Activated naive CD4-positive, alpha-beta T cell treated with anti-CD3 and anti-CD28 coated beads, Interleukin-2, amount 50 U/mL, for 72 hours (primary cell): ENCODE measurements at places on chromosomes 6 and 20. TPM values are rescaled to one million over a fixed set of nuclear protein-coding genes. Genes with fewer than 3 reads are reported as not detected.

The FAM83D gene
- 14.5 TPM for total RNA-seq

- DNase-seq, result no peak
These were observed 4.7 kb upstream of the AKAP7 start for GRCh38 chr6:131130554-131130940.

DNA sequence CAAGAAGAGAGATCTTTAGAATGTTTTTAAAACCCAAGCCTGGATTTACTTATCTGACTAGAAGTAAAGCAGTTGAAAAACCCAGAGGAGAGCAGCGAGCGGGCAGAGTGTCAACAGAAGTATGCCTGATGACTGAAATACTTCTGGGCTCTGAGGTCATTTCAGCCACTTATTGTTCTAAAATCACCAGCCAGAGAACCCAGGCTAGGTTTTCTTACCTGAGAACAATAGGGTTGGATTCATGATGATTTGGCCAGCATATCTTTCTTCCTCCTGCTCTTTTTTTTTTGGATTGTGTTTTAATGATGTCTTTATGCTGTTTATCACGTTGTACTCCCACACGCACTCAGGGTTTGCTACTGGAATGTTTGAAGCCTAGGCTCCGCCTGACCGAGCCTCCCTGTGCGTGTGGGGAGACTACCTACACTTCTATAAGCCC is 63.0 kb upstream of the KIF25 start:
- DNase-seq, result no peak

The NCOA7 gene
- total RNA-seq, result 50.8 TPM

The HLA-DRA gene
- total RNA-seq, result 2.2 TPM

DNA sequence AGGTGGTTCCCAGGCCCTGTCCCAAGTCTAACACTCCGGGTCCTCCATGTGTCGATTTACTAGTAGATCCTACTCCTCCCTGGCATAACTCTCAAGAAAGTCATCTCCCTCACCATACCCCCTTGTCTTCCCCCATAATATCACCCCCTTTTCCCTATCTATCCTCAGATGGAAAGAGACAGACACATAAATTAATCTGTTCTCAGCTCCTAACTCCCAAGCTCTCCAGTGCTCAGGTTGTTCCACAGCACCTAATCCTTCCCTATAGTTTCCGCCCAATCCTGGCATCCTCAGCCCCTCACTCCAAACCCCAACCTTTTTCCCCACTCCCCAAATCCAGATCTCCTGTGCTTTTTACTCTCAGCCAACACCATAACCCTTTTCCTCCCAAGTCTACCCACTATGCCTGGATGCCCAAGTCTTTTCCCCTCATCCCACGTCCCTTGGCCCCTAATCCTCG is 808 bp downstream of the ILRUN start:
- DNase-seq, result no peak

- DNase-seq, result no peak
These were observed 44.3 kb downstream of the ABHD12 start for GRCh38 chr20:25346349-25346748.

The SALL4 gene
- 0.12 TPM for total RNA-seq

DNA sequence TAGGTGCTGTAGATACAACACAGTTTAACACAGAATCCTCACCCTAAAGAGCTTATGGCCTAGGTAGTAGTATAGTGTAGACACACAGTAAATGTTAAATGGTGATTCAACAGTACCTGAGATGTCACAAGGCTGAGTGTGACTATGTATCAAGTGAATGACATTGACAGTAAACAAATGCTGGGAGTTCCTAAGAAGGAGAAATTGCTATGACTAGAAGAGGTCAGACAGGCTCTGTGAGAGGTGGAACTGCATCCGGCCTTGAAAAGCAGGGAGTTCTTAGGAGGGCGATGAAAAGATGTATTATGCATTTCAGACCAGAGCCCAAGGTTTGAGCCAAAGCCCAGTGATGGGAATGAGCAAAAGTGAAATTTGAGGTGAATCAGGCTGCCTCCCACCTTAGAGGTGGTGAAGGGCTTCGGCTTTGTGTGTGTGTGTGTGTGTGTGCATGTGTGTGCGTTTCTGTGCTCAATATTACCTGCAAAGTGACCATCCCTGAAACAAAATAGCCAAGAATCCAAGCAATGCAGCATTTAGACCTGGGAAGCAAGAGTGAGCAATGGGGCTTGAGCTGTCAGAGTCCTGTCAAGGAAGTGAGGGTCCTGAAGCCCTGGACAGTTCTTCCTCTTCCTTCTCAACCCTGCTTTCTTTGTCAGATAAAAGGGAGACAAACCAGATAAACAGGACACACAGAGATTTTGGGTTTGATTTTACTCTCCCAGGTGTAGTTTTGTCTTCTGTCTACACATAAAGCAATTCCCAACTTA is 32.3 kb upstream of the CITED2 start:
- no peak for DNase-seq

The CPXM1 gene
- total RNA-seq, result 3.5 TPM

DNA sequence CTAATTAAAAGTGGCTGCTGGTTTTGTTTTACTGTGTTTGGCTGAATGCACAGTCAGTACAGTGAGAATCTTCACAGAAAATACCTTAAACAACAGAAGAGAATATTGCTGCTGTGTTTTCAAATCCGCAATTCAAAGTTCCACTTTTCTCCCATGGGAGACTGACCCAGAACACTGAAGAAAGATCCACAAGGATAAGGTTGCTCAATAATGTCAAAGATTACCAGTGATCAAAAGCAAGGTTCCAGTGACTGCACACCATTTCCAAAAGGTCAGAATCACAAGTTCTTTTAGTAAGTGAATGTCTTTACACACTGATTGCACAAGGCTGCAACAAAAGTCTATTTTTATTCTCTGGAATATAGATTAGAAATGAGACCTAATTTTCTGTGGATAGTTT is 82.3 kb downstream of the EPHA7 start:
- DNase-seq, result no peak

DNA sequence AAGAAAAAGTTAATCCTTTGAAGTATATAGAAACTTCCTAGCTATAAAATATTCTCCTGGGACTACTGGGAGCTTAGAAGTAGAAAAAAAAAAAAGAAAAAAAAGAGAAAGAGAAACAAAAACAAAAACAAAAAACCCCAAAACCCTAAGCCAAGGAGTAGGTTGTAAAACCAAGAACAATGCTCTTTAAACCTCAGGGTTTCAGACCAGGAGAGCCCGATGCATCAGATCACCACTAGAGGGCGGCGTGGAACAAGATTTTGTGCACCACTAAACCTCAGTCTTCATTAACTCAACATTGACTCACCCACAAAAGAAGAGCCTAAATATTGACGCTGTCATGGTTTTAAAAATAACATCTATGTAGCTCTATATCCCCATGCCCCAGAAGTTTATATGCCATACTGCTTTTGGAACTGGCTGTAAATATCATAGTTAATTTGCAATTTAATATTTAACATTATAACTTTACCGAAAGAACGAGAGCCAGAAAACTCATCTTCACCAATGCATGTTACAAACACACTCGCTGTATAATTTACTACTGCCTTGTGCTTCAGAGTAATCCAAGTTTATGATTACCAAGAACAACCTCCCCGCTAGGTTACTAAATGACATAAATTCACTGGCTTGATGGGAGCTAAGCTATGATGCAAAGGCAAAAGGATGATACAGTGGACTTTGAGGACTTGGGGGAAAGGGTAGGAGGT is 19.2 kb downstream of the MCUR1 start:
- peak; percentile 87 for DNase-seq

The C20orf204 gene
- total RNA-seq, result 18.8 TPM

The TSBP1 gene
- not detected for total RNA-seq

- DNase-seq, result no peak
These were observed 914 bp downstream of the SNAP91 start for GRCh38 chr6:83707829-83708545.

The BFSP1 gene
- 0.16 TPM for total RNA-seq

- DNase-seq, result no peak
These were observed 63.1 kb downstream of the CDS2 start for GRCh38 chr20:5189917-5190316.

DNA sequence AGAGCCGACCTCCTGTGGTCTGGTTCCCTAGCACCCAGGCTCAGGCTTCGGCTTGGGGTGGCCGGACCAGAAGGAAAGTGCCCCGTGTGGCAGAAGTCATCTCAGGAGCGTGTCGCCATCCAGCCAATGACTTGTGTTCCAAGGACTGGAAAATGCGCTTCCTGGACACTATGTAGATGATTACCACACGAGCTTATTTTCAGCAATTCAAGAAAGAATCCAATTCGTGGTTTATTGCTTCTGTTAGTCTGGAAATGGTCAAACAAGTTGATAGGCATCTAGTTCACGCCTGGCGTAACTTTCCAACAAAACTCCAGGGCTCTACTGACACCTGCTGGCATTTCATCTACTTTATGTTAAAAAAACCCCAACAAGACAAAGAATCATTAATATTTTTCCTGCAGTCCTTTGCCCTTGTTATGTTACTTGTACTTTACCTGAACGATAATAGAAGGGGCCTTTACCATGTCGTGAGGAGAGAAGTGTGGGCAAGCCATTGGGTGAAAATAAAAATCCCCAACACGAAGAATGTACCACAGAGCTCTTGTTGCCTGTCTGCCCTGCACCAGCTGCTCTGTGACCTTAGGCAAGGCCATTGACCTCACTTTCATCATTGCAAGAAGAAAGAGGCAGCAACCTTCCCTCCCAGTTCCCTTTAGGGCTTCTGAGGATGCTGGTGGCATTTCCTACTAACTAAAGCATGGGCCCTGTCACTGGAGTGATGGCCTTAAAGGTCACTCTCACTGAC is 154.7 kb upstream of the LAMP5 start:
- no peak for DNase-seq

The NEDD9 gene
- 24.4 TPM for total RNA-seq

GRCh38 chr20:20373091-20373571 is 5.2 kb downstream of the INSM1 start:
- no peak for DNase-seq

- no peak for DNase-seq
These were observed 2.4 kb upstream of the MYLK4 start for GRCh38 chr6:2753110-2753489.

DNA sequence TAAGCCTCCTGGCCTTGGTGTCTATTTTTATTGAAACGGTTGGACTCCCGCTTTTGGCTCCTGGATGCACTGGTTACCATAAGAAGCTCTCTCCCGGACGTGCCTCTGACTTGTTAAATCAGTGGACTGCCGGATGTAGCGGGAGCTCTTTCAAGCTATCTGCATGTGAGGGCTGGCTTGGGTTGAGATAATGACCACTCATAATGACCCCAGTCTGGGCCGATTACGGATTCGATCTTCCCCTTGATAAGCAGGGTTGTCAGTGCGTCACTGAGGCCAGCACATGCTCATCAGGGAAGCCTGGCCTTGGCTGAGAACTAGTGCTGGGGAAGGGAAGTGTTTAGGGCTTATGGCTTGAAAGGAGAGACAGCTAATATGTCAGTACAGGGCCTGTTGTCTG is 528.1 kb downstream of the CDH26 start:
- no peak for DNase-seq

The MYMX gene
- not detected for total RNA-seq

- no peak for DNase-seq
These were observed 44.5 kb downstream of the ARID1B start for GRCh38 chr6:156821707-156822106.

DNA sequence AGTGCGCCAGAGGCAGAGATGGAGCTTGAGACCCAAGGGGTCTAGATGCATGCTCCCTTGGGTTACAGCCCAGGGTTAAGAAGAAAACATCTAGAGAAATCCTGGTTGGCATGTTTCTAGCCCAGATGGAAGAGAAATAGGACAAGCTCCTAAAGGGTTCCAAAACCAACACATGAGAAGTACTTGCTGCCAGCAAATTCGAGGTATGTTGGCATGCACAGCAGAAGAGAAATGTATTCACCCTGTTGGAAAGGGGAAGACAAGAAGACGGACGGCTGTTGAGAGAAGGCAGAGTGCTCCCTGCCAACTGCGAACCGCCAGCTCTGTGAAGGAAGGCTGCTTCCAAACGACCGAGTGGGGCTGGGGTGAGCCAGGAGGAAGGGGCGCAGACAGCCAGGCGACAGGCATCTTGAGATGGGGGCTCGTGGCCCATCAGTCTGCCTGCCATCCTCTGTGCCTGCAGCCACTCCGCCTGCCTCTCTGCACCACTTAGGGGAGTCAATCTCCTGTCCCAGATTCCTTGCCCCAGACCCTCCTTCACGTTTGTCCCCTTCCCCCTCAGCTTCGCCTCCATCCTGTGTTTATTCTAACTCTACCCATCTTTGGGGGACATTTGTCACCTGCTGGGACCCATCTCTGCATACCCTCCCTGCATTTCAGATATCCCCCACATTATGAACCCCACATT is 249.2 kb downstream of the CDC5L start:
- DNase-seq, result no peak

The PMEPA1 gene
- 3.9 TPM for total RNA-seq

- no peak for DNase-seq
These were observed 24.0 kb downstream of the MAPK13 start for GRCh38 chr6:36154286-36154685.

DNA sequence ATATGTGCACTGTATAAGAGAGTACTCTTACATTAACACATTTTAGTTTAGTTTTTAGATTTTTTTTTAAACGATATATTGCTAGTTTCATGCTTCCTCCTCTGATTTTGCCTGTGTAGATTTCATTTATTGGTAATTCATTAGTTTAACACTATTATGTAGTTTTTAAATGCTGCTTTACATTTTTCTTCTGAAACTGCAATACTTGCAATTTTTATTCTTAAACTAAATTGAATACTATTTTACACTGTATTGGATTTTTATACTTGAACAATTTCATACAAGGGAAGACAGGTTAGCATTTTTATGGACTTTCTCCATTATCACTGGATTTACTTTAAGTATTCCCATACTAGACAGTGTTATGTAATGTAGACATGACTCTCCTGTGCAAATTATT is 12.2 kb downstream of the RBM24 start:
- DNase-seq, result no peak
